ENCODE measurements at places on chromosomes 16 and 17. TPM values are rescaled to one million over a fixed set of nuclear protein-coding genes. Genes with fewer than 3 reads are reported as not detected.

GRCh38 chr16:8537691-8538342 is 52.5 kb downstream of the TMEM114 start:
- DNase-seq, result no peak

GRCh38 chr16:752007-752312 is 8.6 kb upstream of the MSLN start:
- no peak for DNase-seq

DNA sequence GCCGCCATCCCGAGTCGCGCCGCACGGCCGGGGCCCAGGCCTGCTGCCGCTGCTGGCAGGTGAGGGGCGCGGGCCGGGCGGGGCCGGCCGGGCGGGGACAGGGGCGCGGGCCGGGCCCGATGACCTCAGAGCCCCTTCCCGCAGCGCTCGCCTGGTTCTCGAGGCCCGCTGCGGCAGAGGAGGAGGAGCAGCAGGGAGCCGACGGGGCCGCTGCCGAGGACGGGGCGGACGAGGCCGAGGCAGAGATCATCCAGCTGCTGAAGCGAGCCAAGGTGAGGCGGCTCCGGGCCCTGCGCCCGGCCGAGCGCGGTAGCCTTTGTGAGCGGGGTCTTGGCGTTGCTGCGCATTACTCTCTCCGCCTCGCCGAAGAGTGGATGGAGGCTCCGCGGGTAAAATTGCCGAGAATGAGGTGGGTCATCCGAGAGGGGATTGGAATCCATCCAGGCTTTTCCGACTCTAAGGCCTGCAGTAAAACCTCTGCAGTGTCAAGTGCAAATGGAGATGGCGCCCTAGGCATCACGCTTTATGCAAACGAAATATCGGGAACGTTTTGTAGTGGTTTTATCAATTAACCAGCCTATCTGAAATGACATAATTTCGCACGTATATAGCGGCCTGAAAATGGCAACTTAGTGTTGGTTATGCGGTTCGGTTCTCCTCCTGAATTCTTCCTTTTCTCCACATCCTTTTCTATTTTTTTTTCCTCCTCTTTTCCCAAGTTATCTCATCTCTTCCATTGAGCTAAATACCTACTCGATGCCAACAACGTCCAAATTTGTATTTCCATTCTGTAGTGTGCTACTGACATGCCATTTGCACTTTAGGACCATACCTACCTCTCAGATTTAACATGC is 577 bp downstream of the TTC19 start:
- DNase-seq, result peak; percentile 82

DNA sequence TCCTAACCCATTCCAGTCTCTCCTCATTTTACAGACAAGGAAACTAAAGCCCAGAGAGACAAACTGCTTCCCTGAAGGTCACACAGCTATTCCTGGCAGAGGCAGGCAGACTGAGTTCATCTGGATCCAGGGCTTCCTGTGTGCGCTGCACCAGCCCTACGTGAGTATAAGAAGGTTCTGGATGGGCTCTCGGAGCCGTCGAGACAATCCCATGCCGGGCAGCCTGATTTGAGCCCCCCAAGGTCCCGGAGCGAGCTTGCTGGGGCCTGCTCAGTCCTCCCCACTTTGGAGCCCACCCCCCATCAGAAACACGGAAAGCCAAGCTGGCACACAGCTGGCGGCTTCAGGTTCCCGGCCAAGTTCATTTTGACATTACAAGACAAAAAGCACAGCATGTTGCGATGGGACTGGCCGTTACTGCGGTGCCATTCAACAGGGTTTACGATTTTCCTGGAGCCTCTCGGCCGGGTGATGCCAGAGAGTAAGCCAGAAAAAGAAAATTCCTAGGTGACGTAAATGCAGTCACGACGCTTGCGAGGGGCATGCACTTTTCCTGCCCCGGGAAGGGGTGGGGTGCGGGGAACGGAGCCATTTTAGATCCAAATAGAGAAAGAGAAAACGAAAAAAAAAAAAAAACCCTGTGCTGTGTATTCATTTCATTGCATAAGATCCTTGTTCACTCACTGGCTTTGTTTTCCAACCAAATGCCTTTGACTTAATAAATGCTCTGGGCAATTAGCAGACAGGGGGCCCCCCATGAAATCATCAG is 167.1 kb upstream of the FOXF1 start:
- DNase-seq, result no peak

DNA sequence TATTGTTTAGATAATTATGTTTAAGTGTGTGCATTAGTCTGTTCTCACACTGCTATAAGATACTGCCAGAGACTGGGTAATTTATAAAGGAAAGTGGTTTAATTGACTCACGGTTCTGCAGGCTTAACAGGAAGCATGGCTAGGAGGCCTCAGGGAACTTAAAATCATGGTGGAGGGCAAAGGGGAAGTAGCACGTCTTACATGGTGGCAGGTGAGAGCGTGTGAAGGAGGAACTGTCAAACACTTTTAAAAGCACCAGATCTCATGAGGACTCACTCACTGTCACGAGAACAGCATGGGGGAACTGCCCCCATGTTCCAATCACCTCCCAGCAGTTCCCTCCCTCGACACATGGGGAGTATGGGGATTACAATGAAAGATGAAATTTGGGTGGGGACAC is 203.5 kb upstream of the GOT2 start:
- DNase-seq, result no peak

GRCh38 chr17:82153745-82154375 is 55.8 kb upstream of the FASN start:
- DNase-seq, result peak; percentile 73

GRCh38 chr16:86048882-86049585 is 150.1 kb downstream of the IRF8 start:
- DNase-seq, result no peak

- DNase-seq, result no peak
These were observed 55.1 kb downstream of the CENPV start for GRCh38 chr17:16298140-16298662.

GRCh38 chr17:50210240-50211225 is 9.1 kb upstream of the COL1A1 start:
- peak; percentile 79 for DNase-seq

DNA sequence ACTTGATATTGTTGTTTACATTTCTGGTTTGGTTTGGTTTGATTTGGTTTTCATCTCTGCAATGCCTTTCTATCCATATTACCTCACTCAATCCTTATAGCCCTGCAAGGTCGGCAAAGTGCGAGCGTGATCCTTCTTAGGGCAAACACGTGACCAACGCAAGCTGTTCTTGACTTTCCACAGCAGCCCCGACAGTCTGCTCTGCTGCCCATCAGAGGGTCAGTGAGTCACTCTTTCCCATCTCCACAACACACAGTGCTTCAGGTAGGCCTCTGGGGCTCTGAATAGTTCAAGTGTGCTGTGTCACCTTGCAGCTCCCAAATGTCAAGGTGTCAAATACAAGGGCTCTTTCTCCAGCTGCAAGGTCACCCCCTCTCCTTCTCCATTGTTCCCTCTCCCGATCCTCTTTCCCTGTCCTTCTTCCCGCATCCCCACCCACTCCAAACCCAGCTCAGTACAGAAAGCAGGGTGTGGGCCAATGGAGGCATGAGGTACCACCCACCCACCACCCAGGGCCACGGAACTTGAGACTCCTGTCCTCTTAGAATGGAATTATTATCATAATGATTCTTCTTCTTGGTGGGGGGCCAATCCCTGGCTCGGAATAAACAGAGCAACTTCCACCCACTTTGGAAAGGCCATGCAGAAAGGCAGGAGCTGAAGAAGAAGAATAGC is 139.7 kb downstream of the SLC39A11 start:
- no peak for DNase-seq

DNA sequence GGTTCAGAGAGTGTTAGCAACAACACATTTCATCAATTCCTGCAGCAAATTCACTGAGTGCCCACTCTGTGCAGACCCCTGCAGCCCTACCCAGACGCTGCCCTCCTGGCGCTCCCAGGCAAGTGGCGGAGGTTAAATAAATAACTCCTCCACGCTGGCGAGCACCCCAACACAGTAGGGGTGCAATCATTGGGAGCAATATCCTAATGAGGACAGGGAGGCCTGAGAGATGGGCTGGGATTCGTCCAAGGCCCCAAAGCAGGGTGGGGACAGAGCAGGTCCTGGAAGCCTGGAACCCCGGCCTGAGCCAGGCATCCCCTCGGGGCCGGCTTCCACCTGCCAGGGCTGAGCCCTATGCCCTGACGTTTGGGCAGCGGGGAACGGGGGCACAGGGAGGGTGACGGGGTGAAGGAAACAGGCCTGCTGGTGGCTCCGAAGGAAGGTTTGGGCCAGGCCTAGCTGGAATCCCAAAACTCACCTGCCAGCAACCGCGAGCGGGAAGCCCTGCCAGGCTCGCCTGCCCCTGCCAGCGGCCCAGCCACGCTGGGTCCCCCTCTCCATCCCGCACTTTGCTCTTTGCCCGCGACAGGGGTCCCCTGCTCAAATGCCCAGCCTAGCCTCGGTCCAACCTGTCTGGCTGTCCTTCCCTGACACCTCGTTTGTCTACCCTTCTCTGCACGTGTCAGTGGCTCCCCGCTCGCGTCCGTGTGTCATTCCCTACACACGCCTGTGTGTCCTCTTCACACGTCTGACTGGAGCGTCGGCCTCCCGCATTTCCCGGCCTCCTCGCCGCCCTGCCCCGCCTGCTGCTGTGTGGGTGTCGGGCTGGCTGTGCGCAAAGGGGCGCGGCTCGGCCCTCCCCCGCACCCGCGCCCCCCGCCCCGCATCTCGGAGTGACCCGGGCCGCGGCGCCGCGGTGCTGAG is 721 bp upstream of the BEAN1 start:
- DNase-seq, result no peak

DNA sequence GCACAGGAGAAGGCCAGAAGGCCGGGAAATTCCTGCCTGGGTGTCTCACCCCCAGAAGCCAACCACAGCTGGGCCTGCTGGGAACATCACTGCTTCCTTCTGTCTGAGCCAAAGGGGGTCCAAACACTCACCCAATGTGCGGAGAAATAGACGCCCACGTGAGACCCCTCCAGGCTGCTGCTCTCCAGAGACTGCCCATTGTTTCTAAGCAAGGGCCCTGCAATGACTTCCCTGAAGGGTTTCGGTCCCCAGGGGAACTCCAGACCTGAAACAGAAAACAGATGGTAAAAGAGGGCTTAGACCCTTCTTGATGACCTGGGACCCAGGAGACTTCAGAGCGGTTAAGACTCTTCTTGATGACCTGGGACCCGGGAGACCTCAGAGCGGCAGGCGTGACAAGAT is 41.3 kb downstream of the MRM3 start:
- no peak for DNase-seq

Gene DYNC1LI2
- 95.9 TPM for polyA plus RNA-seq

Gene KRTAP3-1
- polyA plus RNA-seq, result not detected

Gene IL21R
- polyA plus RNA-seq, result 1.0 TPM

Gene DOC2B
- polyA plus RNA-seq, result 4.8 TPM

Gene CA5A
- 0.13 TPM for polyA plus RNA-seq

Gene CDH13
- polyA plus RNA-seq, result 46.8 TPM

All from muscle of back (tissue), 13 donors.